ENCODE measurements at places on chromosomes 6 and 20. TPM values are rescaled to one million over a fixed set of nuclear protein-coding genes. Genes with fewer than 3 reads are reported as not detected.

Gene ATP9A
- polyA plus RNA-seq, result 15.3 TPM

GRCh38 chr6:11093376-11093625 lies 333 bp upstream of the SMIM13 start:
- DNase-seq, result no peak

- no peak for DNase-seq
These were observed 523.8 kb upstream of the FLRT3 start for GRCh38 chr20:14861028-14861699.

DNA sequence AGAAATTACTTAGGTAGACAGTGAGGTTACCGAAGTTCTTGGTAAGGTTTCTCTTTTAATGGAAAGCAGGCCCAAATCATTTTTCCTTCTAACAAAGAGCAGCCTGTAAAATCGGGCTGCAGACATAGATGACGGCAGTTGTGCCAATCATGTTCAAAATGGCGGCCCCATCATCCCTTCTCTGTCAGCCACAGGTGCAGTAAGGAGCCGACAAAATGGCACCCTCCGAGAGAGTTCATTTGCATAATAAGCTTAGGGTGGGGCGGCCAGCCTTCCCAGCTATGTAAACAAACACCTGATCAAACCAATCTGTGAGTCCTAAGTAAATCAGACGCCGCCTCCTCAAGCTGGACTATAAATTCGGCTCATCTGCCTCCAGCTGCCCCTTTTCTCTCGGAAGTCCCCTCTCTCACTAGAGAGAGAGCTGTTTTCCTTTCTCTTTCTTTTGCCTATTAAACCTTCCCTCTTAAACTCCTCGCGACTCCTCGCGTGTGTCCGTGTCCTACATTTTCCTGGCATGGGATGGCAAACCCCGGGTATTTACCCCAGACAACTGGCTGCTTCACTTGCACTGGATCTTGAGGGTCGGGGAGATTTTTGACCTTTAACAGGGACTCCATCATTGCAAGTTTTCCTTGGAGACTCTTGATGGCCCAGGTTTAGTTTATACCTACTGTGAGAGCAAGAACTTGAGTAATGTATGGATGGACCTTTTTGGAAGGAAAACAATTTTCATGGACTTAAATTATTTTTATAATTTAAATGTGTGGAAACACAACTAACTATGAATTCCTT lies 8.9 kb upstream of the DDR1 start:
- DNase-seq, result no peak

DNA sequence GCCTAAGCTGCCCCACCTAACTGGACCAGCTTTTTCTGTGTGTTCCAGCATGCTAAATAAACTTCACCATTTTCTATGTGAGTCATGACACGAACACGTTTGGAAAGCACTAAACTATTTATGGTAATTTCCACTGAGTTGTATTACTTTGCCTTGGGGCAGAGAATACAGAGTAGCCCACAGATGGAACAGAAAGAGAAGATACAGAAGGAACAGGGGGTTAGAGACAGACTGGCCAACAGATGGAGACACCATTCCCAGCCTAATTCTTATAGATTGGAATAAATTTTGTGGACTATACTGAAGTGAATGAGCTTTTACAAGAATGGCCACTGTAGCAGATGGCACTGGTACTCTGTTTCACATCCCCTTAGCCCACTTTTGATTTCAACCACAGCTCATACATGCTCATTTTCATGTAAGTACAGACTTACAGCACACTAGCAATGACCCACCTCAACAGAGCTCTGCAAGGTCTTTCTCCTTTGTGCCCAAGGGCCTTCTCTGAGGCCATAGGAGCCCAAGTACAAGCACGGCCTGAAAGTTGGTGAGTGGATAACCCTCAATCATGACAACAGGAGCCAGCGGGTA lies 13.1 kb upstream of the NT5DC1 start:
- no peak for DNase-seq
